GM03348 (cell line): ENCODE measurements at places on chromosomes 12 and 14.

GRCh38 chr14:67567654-67568053 lies 32.4 kb downstream of the PIGH start:
- DNase-seq = no peak

DNA sequence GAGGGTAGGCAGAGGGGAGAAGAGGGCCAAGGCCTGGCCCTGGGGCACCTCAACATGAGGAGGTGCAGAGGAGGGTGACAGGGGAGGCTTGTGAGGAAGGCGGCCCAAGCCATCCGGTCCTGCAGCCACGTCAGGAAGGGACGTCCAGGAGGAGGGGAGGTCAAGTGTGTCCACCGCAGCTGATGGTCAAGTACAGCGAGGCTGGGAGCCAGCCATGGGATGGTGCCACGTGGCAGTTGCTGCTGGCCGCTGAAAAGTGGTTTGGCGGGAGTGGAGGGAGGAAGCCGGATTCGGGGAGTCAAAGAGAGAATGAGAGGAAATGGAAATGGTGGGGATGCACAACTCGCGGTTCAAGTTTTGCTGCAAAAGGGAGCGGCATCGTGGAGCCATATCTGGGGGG lies 41.2 kb downstream of the PRIMA1 start:
- no peak for DNase-seq

DNA sequence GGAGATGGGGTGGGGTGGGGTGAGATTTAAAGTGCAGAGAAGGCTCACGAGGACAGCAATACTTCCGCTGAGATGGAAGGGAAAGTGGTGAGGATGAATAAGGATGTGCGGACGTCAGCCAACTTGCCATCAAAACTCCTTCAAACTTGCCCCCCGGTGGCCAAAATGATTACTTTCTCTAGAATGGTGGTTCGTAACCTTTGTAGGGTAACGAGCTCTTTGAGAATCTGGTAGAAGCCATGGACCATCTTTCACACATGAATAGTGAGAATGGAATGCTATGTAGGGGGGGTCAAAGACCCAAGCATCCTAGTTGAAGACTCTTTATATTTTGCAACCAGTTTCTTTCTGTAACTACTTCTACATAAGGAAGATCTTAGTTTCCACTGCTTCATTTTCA lies 245.9 kb upstream of the DDHD1 start:
- peak; percentile 24 for DNase-seq

DNA sequence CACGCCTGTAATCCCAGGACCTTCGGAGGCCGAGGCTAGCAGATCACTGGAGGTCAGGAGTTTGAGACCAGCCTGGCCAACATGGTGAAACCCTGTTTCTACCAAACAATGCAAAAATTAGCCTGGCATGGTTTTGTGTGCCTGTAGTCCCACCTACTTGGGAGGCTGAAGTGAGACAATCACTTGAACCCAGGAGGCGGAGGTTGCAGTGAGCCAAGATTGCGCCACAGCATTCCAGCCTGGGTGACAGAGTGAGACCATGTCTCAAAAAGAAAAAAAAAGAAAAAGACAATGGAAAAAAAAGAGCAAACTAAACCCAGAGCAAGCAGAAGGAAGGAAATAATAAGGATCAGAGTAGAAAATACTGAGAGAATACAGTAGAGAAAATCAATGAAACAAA lies 5.4 kb downstream of the CHURC1 start:
- DNase-seq = no peak

DNA sequence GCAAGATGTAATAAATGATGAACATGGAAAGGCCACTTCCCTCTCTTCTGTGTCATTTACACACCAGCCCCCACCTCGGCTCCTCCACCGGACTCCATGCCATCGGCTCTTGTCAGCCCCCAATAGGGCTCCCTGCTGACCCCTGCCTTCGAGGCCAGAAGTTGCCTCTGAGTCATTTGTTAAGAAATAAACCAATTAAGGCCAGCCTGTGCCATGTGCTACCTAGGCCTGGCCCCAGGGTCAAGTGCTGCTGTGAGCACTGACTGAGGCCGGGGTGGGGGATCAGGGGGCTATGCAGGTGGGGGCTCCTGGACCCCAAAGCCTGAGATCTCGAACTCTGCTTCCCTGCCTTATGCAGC lies 53.2 kb downstream of the TESC start:
- no peak for DNase-seq

DNA sequence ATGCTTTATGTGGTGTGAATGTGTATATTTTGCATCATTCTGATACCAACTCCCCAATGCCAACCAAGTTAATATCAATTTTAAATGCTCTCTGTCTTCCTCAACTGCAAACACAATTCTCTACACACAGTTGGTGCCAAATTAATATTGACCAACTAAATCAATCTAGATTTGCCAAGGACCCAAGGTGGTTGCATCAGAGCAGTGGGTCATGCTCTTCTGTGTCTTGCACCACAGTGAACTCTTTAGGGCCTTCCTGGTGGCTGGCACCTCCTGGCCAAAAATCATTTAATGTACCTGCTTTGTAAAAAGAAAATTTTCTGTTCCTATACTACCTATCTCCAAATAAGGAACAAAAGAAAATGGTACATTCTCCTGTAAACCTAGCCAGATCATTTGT lies 14.1 kb downstream of the COQ10A start:
- no peak for DNase-seq

- DNase-seq = no peak
Observed at GRCh38 chr12:40511341-40511740, 180.9 kb upstream of the CNTN1 start.

DNA sequence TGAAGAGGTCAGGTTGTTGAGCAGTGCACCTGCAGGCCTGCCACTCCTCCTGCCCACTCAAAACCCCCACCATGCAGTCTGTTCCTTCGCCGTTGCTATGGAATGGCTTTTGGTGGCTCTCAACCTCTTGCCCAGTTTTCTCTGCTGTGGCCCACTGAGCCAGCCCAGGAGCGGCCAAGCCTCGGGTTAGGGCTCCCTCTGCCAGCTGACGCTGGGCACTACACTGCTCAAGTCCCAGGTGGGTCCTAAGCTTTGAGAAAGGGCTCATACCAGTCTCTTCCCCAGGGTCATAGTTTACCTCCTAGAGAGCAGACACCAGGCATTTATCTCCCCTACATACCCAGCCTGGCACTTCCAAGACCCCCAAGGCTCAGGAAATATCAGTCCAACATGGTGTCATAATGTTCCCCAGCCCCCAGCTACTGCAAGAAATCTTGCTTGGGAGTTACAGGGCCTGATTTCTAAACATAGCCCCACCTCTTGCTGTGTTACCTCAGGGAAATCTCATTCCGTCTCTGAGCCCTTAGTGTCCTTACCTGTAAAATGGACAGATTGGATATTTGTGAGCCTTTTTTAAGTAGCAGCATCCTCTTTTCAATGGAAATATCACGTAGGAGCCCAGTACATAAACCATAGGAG lies 59.4 kb downstream of the TSPAN11 start:
- DNase-seq = peak; percentile 91
